SW 1271 (cell line): ENCODE measurements at places on chromosomes 1 and 21.
A peak's percentile ranks its signal among the peaks of the same experiment; 100 is the strongest.

DNA sequence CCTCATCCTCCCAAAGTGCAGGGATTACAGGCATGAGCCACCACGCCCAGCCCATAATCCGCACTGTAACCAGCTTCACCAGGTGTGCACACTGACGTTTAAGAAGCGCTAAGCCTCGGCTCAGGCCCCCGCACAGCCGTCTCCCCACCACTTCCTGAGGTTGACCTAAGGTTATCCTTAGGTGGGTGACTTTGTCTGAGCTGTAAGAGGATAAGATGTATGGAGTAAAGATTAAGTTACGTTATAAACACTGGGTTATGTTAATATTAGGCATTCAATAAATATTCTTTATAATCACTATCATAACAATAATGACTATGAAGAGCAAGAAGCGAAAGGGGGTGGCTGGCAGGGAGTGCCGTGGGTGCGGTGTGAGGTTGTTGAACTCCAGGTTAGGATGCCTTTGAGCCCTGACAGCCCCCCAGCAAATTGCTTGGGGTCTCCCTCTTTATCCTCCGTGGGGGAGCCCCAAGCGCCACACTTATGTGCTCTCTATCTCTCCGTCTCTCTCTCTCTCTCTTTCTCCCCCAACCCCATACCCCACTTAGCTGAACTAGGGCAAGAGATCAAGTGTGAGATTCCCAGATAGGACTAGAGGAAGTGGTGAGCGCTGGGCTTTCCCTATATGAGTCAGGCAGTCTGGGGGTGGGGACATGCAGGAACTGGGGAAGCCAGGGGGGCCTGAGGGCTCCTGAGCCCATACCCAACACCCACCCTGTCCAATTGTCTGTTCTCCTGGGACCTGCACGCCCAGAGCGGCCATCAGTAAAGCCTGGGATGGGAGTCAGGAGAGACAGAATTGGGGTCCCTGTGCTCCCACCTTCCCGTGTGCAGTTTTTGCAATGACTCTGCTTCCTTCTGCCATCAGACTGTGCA is 7.6 kb downstream of the EFHD2 start:
- DNase-seq: peak; percentile 15

DNA sequence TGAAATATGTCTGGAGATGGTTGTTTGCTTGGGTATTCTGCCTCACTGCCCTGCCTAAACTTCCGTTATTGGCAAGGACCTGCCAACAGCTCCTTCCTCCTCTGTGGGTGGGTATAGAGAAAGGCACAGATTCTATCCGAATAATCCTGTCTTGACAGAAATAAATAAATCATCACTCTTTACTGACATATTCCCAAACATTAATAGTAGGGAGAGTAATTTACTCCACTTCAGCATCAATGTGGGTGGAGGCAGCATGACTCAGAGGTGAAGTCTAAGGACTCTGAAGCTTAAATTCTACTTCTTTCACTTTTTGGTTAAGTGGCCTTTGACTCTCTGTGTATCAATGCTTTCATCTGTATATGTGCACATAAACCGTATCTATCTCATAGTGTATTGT is 2.9 kb downstream of the CD84 start:
- DNase-seq: no peak

GRCh38 chr21:38470755-38471154 is 27.5 kb downstream of the ERG start:
- DNase-seq: no peak

- DNase-seq: peak; percentile 40
These were observed 102.8 kb downstream of the RHOU start for GRCh38 chr1:228837817-228838716.

GRCh38 chr1:28899267-28899666 is 15.1 kb upstream of the EPB41 start:
- no peak for DNase-seq

GRCh38 chr1:165114022-165114888 is 242.3 kb downstream of the LMX1A start:
- peak; percentile 37 for DNase-seq

- no peak for DNase-seq
These were observed 14.8 kb downstream of the C1orf226 start for GRCh38 chr1:162396201-162396906.

DNA sequence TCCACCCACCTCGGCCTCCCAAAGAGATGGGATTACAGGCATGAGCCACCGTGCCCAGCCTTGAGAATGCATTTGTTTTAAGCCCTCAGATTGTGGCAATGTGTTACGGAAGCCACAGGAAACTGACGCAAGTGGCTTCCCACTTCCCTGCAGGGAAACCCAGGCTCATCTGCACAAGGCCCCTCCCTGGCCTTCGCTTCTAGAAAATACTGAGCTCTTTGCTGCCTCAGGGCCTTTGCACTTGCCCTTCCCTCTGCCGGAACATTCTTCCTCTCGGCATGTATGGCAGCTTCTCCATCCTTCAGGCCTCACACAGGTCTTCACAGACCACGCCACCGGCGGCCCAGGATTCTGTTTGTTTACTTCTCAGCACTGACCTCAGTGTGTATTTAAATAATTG is 137.0 kb upstream of the TMEM51 start:
- no peak for DNase-seq

DNA sequence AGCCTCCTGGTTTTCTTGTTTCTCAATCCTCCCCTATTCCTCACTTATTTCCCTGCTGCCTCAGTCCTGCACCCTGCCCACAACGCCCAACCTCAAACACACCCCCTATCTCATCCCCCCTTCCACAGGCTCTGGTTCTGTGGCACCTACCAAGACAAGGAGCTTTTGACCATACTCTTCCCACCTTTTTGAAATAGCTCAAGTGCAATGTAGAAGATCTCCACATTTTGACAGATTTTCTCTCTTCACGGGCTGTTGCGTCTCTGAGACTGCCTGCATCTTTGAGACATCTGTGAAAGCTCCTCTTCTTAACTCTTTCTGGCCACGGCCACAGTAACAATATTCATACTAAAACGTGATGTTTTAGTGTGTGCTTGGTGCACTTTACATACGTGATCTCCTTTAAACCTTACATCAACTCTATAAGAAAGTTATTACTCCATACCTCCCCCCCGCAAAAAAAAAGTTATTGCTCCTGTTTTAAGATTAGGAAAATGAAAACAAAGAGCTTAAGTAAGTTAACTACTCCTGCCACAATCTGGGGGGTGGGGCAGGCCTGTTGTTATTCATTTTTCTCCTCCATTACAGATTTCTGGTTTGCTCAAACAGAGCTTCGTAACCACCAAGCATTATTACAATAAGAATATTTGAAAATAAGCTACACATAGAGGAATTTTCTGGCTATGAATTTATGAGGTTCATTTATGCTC is 1.8 kb upstream of the SERBP1 start:
- DNase-seq: no peak

DNA sequence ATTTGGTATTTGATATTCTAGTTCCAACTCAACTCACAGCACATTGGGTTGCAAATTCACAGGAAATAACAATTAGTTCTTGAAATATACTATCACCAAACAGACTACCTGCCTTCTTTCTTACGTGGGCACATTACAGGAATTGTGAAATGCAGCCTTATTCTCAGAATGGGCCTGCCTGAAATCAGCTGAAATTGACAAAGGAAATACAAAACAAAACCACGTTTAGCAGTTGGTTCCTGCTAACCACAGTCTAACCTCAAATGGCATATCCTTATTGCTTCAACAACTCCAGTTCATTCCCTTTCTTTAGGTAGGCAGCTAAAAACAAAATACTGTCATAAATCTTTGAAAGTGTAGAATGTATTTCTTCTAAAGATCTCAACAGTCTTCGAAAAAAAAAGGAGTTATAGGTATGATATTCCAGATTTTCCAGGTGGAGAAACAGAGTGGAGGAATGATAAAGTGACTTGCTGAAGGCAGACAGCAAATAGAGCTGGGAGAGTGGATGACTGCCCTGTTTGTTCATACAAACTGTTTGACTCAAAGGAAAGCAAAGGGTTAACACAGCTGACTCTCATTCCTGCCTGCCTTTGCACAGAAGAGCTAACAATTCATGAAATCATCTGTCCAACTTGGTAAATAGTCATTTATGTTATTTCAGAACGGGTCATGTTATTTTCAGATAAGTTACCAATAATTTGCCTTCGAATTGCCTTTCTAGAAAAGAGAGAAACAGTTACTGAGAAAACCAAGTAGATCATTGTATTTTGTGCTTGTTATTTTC is 1.6 kb upstream of the GREM2 start:
- DNase-seq: no peak

GRCh38 chr1:39266269-39266668 is 61.8 kb downstream of the MACF1 start:
- DNase-seq: no peak

- DNase-seq: peak; percentile 8
These were observed 6.7 kb downstream of the ZNF648 start for GRCh38 chr1:182054698-182055326.

GRCh38 chr1:178821134-178821866 is 49.6 kb downstream of the ANGPTL1 start:
- DNase-seq: no peak

GRCh38 chr1:9269078-9269501 is 23.6 kb upstream of the SPSB1 start:
- no peak for DNase-seq

DNA sequence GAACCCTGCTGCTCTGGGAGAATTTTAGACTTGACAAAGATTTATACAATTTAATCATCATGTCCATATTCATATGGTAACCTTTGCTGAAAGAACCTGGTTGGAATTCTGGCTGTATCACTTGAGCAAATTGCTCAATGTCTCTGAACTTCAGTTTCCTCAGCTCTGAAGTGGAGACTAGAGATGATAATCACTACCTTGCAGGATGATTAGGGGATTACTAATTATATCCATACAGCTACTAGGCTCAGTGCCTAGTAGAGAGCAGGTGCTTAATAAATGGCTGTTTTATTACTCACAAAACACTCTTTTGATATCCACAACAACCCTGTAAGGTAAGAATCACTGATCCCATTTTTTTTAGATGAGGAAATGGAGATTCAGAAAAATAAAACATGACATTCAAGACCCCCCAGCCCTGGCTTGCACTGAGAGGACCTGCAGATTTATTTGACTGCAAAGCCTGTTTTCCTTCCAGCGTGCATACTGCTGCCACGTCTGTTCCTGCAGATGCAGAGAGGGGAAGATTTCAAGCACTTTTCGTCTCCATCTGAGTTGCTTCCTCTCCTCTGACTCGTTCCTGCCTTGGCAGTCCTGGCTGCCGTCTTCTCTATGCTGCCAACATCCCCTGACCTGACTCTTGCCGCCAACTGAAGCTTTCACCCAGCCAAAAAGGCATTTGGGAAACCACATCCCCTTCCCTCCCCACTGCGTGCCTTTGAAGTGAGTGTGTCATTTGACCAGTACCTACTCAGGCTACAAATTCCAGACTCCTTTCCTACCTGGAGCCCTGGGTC is 203.0 kb downstream of the PLPP3 start:
- DNase-seq: no peak

- DNase-seq: no peak
These were observed 123.6 kb downstream of the MACF1 start for GRCh38 chr1:39328095-39328494.

DNA sequence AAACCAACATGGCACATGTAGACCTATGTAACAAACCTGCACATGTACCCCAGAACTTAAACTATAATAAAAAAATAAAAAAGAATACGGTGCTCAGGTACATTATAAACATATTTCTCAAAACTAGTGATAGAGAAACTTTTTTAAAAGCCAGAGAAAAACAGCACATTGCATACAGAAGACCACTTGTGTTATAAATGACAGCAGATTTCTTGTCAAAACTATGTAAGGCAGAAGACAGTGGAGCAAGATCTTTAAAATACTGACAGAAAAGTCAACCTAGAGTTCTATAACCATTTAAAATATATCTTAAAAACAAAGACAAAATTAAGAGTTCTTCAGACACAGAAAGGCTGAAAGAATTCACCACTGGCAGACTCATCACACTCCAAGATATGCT is 144.7 kb downstream of the NEGR1 start:
- DNase-seq: no peak

GRCh38 chr21:41133874-41134522 is 34.0 kb upstream of the BACE2 start:
- peak; percentile 38 for DNase-seq

GRCh38 chr1:18191481-18192155 is 84.0 kb downstream of the IGSF21 start:
- no peak for DNase-seq

- DNase-seq: no peak
These were observed 544.1 kb downstream of the KIF26B start for GRCh38 chr1:245698860-245699259.

- DNase-seq: no peak
These were observed 162.8 kb downstream of the FASLG start for GRCh38 chr1:172821609-172822274.

DNA sequence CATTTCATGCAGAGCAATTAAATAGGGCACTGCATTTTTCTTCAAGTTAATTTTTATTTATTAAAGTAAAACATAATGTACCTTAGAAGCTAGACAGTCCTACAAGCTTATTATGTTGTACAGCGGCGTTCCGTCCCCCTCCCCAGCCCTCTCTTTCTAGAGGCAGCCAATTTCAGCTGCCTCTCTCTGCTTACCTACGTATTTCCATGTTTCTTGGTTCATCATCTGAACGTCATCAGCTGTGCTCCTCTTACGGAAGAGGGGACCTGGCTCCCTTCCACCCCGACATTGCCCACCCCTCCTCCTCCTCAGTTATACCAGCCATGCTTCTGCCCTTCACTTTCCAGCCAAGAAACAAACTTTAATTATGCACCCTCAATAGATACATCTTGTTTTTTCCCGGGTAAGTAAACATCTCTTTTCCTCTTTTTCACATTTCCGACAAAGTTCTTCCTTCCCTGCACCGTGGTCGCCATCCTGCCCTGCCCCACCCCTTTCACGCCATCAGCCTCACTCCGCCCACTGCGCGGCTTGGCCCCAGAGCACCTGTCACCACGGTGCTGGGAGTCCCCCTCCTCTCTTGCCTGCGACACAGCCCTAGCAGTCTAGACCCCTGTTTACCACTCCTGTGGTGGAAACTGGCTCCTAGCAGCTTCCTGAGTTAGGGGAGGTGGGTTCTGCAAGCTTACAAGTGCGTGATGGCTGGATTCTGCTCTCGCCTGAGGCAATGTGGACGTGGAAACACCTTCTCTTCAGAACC is 57.9 kb downstream of the SLC37A1 start:
- DNase-seq: no peak

DNA sequence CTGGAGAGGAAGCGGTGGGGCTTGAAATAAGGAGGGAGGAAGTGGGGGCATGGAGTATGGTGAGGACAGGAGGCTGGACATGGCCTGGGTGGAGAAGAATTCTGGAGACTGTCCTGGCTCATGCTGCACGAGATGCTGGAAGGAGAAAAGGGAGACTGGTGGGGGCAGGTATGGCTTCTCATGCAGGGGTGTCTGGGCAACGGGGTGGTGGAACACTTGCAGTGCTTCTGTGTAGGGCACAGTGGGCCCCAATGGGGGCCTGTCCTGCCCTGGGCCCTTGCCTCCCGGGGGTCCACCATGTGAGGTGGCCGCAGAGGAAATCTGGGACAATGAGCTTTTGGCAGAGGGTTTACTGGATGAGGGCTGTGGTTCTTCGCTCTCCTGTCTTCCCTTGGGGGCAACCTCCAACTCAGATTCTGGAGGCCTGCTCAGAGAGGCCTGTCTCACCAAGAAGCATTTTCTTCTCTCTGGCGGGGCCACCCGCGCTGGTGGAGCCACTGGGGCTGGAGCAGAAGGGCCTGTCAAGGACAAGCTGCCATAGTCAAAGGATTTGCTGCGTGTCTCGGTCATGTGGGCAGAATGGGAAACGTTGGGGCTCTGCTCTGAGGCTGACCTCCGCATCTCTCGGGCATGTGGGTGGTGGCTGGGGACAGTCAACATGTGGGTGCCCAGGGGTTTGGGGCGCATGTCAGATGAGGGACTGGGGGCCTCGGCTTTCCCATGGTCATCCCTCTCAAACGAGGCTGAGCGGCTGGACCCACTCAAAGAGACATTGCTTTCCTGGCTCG is 96.9 kb upstream of the EDN2 start:
- DNase-seq: no peak
